Left lobe of liver (tissue), 2 donors: ENCODE measurements at places on chromosomes 7 and 10.
A peak's percentile ranks its signal among the peaks of the same experiment; 100 is the strongest.

DNA sequence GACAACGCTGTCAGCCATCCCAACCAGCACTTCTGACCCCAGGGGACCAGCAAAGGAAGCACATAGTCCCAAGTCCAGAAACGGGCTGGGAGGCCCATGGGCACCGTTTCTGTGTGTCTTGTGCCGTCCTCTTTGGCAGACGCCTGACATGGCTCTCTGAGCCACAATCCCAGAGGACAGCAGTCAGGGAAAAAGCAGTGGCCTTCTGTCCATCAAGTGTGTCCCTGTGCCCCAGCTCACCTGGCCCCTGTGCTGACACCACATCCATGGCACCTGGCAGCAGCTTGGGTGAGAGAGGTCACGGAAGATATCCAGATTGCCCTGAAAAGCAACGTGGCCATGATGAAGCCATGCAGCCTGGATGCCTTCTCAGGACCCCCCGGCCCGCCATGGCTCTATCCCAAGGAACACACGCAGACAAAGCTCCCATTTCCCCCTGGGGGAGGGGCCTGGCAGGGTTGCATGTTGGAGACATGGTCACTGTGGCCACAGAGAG is 38.1 kb upstream of the ANTXRL start:
- DNase-seq: peak; percentile 42

- DNase-seq: no peak
Observed at GRCh38 chr7:6022707-6023106, 8.5 kb upstream of the ANKRD61 start.

GRCh38 chr10:30358206-30358605 is 9.1 kb upstream of the MTPAP start:
- no peak for DNase-seq

- no peak for DNase-seq
Observed at GRCh38 chr10:58574058-58574457, 61.4 kb downstream of the BICC1 start.

DNA sequence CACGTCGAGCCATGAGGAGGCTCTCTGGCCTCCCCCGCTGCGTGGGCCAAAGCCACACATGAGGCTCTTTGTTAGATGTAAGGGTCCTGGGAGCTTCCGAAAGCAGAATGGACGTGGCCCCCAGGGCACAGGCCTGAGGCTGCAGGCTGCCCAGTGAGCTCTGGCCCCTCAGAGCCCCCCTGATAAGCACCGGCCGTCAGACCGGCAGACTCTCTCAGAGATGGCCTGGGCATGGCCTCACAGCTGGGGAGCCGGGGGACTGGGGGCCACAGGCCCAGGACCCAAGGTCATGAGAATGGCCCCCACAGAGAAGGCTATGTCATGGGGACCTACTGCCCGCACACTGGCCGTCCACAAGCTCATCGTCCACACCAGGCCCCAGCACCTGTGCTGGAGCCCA is 31.7 kb upstream of the ADGRA1 start:
- no peak for DNase-seq

GRCh38 chr7:79984210-79984609 is 150.4 kb upstream of the GNAI1 start:
- DNase-seq: no peak

- no peak for DNase-seq
Observed at GRCh38 chr7:155574556-155575290, 28.4 kb upstream of the CNPY1 start.

GRCh38 chr7:120373174-120373573 is 100.2 kb downstream of the KCND2 start:
- DNase-seq: no peak

DNA sequence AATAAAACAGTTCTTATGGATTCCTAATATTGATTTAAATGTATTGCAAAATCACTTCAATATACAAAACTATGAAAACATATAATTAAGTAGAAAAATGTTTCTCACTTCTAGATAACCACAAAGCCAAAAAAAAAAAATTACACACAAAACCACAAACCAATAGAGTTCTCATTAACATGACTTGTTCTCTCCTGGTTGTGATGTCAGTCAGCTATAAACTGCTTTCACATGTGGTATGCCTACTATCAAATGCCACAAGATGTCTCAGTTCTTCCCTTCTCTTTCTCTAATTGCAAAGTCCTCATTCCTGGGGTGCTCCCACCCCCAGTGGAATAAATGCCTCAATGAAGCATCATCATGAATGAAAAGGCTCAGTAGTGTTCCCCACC is 16.6 kb downstream of the GNAI1 start:
- no peak for DNase-seq

DNA sequence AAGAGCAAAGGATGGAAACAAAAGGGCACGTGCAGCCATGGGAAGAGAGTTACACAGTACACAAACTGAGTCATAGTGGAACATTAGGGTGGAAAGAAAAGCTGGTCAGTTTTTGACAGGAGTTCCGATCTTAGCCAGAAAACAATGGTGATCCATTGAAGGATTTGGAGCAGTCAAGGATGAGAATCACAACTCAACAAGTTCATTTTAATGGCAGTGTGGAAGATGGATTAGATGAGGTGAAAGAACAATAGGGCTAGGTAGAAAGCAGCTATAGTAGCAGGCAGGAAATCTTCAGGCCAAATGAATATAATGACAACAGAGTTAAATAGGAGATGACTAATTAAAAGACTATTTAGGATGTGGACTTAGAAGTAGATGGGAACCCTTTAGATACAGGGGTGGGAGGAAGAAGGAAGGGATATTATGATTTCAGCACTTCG is 136.3 kb downstream of the DOCK4 start:
- no peak for DNase-seq

DNA sequence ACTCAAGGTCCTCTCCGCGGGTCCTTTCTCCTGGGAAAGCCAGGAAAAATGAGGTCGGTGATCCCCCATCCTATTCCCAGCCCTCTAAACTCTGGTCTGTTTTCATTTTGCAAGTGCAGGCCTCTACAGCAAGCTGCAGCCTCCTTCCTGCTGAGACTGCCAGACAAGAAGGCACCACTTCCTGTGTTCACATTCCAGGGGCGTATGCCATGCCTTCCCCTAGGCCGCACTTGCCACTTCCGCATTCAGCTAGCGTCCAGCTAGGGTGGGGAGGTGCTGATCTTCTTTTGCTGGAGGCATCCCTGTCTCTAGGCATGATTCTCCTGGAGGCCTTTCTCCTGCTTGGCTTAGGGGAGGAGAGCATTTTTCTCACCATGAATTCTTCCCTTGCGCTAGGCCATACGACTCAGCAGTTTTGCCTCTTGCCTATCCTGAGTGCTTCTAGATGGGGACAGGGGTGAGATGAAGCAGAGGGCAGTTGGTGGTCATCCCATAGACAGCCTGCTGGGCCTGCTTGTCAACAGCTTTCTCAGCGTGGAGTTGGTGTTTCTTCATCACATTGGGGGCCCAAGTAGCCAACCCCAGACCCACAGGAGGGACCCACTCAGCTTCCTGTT is 328.9 kb downstream of the RPS24 start:
- no peak for DNase-seq

DNA sequence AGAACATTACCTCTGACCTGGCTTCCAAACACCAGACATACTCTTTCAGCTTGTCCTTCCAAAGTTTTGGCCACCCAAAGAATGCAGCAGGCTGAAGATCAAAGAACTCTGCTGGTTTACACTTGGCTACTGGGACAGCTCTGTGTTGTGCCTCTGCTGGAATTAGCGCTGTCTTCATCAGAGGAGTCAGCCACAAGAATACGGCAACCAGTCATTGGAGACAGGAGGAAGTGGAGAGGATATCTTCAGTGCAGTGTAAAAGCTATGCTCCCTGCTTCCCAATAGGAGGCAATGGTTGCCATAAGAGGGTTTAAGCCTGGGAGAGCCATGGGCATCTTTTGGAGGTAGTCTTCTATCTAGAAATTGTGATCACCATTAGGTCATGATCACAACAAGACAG is 126.7 kb upstream of the WNT16 start:
- DNase-seq: no peak

- no peak for DNase-seq
Observed at GRCh38 chr7:68691261-68692216, 906.7 kb upstream of the AUTS2 start.

DNA sequence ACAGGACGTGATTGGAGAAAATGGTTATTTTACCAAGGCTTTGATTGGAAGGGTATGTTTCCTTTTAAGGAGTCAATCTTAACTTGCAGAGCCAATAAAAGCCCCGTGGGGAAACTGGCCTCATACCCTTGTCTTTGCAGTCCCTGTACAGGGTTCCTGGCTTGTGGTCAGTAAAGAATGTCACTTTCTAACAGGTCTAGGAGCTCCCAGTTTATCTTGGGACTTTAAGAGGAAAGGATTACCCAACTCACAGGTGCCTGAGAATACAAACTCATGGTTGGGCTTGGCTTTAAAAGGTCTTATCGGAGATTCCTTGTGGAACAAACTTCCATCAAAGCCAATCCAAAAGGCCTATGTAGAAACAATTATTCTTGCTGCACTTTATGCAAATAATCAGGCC is 221.8 kb downstream of the PHF14 start:
- DNase-seq: no peak

DNA sequence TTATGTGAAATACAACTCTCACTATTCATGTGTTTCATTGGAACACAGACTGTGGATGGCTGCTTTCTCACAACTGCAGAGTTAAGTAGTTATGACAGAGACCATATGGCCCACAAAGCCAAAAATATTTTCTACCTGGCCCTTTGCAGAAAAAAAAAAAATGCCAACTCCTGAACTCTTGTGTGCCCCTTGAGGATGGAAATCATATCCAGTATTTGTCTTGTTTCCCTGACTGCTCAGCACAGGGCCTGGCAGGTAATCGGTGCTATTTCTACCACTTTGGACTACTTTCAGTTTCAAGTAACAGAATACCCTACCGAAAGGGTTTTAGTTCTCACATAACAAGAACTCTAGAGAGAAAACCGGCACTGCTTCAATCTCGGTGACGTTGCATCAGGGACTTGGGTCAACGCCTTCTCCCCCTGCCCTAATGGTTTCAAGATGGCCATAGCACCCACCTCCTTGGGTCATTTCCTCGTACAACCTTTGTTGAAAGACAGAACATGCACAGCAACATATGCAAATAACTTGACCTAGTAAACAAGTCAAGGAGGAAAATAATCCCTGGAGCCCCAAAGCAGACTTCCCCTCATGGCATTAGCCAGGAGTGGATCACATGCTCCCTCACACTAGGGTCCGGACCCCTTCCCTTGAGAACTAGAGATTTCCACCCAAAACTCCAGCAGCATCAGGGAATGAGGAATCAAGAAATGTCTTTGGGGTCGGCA is 11.8 kb upstream of the GPNMB start:
- DNase-seq: no peak

DNA sequence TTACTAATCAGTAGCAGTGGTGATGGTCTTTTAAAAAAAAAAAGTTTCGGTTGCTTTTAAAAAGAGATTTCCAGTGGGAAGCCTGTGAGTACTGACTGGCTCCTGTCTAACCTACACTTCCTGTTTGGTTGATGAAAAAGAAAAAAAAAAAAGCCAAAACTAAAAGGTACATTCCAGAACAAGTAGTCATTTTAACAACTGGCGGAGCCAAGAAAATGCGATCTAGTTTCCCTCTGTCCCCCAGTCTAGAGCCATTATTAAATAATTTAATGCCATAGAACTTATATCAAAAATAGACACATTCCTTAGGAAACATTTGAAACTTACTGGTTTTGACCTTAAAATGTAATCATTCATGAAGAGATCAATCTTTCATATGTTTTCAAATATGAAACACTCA is 254.2 kb upstream of the C7orf33 start:
- DNase-seq: no peak

DNA sequence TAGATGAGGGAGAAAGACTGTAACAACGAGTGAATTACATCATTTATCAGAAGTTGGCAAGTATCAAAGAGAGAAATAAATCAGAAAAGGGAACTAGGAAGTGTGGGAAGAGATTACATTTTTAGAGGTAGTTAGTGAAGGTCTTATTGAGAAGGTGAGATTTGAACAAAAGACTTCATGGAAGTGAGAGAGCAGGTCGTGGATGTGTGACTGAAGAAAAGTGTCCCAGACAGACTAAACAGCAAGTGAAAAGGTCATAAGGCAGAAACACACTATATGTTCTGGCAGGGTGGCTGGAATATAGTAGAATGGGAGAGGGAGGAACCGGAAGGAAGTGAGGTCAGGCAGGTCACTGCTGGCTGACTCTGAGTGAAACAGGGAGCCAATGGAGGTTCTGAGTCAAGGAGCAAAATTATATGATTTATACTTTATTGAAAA is 35.7 kb upstream of the RHOBTB1 start:
- DNase-seq: no peak

DNA sequence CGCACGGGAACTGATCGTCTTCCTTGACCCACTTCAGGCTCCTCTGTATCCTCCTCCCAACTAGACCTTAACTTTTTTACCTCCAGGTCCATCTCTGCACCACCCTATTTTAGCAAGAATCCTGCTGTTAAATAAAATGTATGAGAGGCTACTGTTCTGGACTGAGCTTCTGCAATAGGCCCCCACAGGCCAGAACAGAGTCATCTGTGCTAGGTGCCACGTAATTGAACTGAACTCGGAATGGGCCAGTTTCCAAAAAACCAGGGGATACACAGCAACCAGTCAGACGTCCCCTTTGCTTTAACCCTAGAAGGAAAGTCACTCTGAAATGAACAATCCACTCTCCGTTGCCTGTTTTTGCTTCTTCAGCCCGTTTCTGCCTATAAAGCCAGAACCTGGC is 71.3 kb downstream of the CHST15 start:
- no peak for DNase-seq

DNA sequence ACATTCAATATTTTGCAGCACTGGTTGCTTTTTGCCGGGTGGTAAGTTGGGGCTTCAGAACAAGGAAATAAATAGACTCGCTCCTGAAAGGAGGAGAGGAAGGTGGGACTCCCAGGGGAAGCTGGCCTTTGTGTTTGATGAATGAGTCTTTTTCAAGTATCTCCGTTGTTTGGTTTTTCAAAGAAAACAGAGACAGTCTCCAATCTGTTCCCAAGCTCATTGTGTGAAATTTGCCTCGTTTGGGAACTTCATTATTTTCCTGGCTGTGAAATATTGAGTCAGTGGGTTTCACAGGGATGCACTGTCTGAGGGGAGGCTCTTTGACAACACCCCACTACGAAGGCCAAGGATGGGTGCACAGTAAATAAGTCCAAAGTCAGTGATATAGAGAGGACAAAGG is 38.7 kb upstream of the KIAA1217 start:
- no peak for DNase-seq

DNA sequence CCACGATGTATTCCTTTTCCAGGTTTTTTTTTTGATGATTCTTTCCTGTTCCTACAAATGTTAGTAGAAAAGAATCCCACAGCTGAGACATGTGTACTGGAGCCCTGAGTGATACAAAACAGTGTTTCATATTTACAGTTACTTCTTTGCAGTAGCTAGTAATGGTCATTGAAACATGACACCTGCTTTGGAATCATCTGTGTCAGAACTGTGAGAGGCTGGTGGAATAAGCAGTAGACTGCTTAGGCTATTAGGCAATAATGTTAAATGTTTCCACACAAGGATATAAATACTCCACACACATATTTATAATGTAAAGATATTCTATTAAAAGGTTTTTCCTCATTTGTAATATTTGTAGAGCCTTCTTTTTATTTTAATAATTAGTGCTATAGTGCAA is 394.0 kb downstream of the THSD7A start:
- no peak for DNase-seq

- peak; percentile 55 for DNase-seq
Observed at GRCh38 chr7:108063520-108063933, 60.6 kb upstream of the LAMB1 start.
